NCI-H2029 (cell line): ENCODE measurements at places on chromosomes 5 and 9.
A peak's percentile ranks its signal among the peaks of the same experiment; 100 is the strongest.

- peak; percentile 10 for DNase-seq
Measured at GRCh38 chr5:117455236-117456233, 880.9 kb upstream of the SEMA6A start.

GRCh38 chr5:126948011-126948355 is 82.4 kb downstream of the MARCHF3 start:
- DNase-seq = no peak

DNA sequence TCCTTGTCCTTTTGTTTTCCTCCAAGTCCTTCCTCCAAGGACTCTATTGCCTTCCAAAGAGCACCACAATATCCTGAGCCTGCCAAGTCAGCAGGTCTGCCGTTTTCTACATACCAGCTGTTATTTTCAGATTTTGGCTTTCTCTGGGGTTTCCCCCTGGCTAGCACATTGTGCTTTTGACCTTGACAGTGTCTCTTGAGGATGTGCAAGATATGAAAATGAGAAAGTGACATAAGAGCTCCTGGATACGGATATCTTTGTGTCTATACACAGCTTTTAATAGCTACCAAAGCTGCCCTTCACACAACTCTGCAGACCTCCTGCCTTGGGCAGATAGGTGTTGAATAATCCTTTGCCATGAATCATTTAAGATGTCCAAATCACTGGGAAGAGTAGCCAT is 67.0 kb downstream of the HAPLN1 start:
- DNase-seq = no peak

GRCh38 chr5:172303162-172303561 is 19.6 kb upstream of the UBTD2 start:
- DNase-seq = no peak

DNA sequence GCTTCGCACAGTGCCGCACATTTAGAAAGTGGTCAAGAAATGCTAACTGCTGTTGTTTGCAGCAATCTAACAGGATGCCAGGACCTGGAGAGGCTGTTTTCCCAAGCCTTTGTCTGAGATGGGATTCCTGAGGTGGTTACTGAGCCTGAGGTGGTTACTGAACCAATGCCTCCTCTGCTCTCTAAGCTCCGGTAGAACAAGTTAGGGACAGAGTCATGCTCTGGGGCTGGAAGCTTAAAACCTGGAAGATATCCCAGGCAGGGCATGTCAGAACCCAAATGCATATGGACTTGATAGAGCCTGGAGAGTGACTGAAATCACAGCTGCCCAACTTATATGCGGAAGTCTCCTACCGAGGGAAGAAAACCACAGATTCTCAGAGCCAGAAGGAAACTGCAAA is 46.5 kb upstream of the FAT2 start:
- no peak for DNase-seq

DNA sequence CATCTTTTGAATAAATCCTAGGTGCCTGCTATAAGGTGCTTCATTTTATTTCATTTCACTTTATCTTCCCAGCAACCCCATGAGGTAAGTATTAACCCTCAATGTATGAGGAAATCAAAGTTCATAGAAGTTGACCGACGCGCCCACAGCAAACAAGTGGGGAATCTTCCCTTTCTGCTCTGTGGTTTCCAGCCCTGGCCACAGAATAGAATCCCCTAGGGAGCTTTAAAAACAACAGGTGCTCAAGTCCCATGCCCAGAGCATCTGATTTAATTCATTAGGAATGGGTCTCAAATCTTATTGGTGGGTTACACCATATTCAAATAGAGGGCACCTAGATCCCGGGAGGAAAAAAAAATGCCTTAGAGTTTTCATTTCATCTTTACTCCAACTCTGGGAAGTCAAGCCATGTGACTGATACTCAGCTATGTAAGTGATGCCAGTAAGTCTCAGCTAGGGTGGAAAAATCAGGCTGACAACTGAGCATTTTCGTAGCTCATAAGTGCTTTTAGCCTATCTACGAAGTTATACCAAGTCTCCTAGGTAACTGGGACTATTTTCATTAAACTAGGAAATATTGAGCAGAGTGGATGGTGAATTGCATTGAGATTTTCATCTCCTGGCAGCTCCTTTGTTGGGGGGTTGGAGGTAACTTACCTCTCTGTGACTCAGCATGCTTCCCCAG is 353.4 kb upstream of the SLC30A5 start:
- no peak for DNase-seq

DNA sequence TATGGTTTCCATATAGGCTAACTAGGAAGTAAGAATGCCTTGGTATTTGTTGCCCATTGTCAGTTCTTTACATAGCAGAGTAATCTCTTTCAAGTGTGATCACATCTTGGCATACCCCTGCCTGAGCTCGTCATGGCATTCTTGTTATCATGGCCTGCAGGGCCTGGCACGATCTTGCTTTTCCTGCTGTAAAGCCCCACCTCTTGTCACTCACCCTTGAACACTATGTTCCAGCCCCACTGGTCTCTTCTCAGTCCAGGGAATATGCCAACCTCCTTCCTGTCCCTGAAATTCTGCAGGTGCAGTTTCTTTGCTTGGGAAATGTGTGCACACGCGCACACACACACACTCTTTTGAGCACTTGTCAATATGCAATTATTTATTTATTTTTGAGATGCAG is 250.2 kb upstream of the DMRT1 start:
- peak; percentile 27 for DNase-seq

DNA sequence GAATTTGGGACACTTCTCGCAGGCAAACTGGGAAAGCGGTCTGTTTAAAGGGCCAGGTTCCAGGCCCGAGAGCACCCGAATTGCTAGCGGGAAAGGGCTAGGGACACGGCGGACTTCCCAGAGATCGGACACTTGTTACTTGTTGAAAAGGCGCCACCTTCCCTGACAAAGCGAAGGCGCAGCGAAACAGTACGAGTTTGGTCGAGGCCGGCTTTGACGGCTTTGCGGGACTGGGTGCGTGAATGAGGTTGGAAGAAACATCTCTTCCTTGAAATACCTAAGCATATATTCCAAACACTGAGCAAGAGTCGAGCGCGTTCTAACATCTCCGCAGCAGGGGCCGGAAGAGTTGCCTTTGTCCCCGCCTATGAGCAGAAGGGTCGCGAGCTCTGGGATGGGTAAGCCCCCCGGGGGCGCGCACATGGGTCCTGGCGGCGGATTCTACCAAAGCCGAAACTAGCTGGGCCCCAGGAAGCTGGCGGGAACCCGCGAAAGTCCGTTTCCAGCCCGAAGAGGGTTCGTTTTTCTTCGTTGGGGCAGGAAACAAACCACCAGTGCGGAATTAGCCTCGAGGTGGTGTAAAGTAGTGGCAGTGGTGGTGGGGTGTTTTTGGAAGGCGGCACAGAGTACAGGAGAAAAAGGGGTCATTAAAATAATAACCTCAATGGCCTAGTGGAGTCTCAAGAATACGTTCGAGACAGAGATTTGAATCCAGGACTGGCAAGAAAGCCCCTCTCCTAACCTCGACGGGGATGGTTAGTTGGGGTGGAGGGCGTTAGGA is 1.5 kb downstream of the GDNF start:
- DNase-seq = no peak

- DNase-seq = no peak
Measured at GRCh38 chr9:98644011-98644410, 64.7 kb downstream of the GABBR2 start.

DNA sequence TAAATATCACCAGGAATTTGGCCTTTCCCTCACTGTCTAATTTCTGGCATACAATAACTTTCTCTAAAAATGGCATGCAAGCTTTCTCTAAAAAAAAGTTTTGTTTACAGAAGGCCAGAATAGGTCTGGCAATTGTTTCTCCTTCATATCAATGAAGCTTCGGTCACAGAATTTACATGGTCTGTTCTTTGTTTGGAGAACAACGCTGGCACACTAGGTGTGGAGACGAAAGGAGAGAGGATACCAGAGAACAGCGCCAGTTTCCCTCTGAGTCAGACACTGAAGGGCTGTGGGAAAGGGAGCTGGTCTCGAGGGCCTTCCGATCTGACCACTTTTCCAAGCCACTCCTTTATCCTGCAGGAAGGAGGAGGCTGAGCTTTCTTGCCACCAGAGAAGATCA is 60.1 kb upstream of the ITGA1 start:
- DNase-seq = no peak

- no peak for DNase-seq
Measured at GRCh38 chr5:41067714-41068568, 3.2 kb downstream of the MROH2B start.

DNA sequence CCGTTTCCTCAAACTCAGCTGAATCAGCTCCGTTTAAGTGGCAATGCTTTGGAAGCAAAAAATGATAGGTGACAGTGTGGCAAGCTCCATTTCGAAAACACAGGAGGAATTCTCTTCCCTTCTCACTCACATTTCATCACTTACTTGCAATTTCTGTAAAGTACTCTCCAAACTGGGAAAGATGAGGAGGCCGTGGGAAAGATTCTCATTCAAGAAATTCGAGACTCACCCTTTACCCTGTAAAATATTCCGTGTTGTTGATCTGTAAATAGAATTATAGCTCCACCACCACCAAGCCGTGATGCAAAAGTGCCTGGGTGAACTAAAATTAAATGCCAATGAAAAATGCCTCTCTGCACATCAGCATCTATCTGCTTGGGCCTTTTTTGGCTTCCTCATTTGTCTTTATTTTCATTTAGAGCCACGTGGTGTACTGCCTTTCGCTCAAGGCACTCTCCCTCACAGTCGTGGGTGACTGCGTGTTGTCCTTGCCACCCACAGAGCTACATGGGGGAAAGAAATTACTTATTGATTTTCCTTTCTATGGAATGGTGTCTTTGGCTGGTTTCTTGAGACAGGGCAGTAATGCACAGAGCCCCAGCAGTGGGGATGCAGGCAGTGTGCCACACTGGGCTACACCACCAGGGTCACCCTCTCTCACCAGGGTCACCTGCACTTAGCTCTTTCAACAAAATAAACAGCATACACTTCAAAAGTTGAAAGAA is 289.3 kb upstream of the TAS2R1 start:
- no peak for DNase-seq

DNA sequence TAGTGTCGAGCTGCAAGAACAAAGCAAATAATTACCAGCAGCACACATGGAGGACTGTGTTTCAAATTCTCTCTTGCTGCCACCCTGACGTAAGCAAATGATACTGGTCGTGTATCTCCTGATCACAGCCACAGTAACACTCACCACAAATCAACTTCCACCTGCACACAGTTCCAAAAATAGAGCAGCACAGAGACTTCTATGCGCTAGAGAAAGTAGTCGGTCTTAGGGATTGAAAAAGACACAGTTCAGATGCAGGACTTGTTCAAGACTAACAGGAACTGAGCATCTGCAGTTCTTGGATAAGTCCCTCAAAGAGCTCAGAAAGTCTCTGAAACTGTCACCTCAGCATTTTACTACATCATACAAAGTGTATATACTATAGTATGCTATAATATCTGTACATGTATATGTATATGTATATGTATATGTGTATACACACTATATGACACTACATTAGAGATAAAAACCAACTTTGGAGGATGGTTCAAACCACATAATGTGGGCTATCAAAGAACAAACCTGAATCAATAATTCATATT is 279.0 kb downstream of the GLIS3 start:
- no peak for DNase-seq

DNA sequence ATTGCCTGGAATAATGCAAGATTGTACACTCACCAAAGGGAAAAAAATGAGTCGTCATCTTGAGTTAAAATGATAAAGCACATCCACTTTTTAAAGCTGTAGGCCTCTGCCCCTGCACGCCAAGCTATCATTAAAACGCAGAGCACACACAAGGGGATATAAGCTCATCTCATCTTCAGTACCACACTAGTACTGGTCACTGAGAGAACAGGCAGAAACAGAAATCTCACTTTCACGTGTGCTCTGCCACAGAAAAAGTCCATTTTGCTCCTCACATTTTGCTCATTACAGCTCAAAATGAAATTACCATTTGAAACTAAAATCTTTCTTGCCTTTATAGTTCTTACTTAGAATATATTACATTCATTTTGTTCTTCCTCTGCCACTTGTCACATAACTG is 99.2 kb upstream of the SLC30A5 start:
- DNase-seq = no peak

DNA sequence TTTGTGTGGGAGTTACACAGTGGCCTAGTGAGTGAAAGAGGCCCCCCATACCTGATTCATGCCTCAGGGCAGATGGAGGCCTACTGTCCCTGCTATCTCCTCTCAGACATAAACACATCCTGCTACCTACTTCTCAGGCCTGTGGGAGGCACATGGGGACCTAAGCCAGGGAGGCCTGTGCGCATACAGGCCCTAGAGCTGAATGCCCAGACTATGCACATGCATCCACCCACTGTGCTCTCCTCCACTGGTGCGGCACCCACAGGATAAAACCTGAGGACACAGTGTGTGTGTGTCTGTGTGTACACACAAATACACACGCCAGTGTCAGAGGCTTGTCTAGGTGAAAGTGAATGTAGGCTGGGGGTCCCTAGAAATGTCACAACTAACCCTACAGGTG is 1.4 kb downstream of the PAX5 start:
- no peak for DNase-seq

- no peak for DNase-seq
Measured at GRCh38 chr5:173472784-173473278, 143.6 kb downstream of the BOD1 start.

- DNase-seq = no peak
Measured at GRCh38 chr9:14358523-14358922, 44.6 kb upstream of the NFIB start.

GRCh38 chr5:154850255-154851062 is at the start of gene FAXDC2:
Gene FAXDC2, minus strand, starts transcription at chr5:154850603. Its CDS starts 12,425 bp downstream, at chr5:154838178.
- DNase-seq = no peak

DNA sequence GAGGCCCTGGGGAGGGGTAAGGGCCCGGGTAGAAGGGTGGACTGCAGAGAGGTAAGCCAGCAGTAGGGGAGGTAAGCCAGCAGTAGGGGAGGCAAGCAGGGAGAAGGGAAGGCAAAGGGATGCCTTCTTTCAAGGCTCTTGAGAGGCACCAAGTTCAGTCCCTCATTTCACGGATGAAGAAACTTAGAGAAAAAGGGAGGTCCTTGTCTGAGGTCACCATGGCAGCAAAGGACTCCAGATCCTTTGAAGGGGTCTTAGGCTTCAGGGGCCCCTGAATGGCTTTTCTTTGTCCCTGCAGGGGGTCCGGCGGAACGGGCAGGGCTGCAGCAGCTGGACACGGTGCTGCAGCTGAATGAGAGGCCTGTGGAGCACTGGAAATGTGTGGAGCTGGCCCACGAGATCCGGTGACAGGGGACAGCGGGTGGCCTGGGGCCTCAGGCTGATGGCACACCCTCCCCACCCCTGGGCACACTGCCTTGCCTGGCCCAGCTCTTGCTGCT is 42.6 kb downstream of the RGS3 start:
- no peak for DNase-seq

- no peak for DNase-seq
Measured at GRCh38 chr5:111422245-111422644, 90.1 kb downstream of the STARD4 start.

- no peak for DNase-seq
Measured at GRCh38 chr5:95870105-95870672, 47.7 kb upstream of the GLRX start.

GRCh38 chr5:147458581-147458980 is 51.3 kb downstream of the DPYSL3 start:
- no peak for DNase-seq

- no peak for DNase-seq
Measured at GRCh38 chr9:87581513-87581912, 83.8 kb downstream of the DAPK1 start.

GRCh38 chr5:61311056-61311610 is 20.9 kb upstream of the ZSWIM6 start:
- no peak for DNase-seq

- DNase-seq = no peak
Measured at GRCh38 chr5:169300468-169301385, at the start of gene SLIT3. Gene SLIT3, minus strand, starts transcription at chr5:169301139. Its CDS starts 430 bp downstream, at chr5:169300709.

- peak; percentile 68 for DNase-seq
Measured at GRCh38 chr5:66307647-66308241, 163.6 kb downstream of the SREK1 start.

GRCh38 chr5:57524348-57525060 is 41.9 kb upstream of the ACTBL2 start:
- no peak for DNase-seq
